Lung microvascular endothelial cell (primary cell): ENCODE measurements at places on chromosomes 11 and 22. TPM values are rescaled to one million over a fixed set of nuclear protein-coding genes. Genes with fewer than 3 reads are reported as not detected.

DNA sequence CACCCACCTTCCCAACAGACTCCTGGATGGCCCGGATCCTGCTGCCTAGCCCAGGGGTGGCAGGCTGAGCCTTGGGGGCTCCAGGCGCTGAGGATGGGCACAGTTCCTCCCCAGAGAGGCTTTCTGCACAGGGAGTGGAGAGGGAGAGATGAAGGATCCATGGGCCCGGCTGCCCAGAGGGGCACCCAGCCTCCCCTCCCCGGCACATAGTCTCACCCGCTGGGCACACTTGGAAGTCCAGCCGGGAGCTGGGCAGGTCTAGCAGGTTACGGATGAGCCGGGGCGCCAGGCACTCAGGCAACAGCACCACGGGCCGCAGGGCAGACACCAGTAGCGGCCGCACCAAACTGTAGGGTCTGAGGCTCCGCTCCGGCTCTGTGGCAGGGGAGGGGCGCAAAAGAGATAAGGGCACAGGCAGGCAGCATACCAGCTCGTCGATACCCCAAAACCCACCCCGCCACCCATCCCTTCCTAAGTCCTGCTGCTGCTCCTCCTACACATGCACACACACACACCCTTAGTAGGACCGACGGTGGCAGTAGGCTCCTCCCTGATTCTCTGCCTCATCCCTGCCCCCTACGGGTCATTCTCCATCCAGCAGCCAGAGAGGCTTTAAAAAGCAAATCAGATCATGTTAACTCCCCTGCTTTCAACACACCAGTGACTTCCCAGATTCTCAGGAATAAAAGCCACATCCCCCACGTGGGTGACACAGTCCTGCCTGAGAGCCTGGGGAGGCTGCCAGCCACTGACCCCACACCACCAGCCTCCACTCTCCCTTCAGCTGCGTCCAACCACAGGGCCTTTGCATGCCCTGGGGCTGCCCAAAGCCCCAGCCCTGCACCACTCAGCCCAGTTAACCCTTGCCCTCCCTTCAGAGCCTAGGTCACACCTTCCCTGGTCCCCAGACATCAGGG, 6.5 kb upstream of the MFNG start:
- peak; percentile 46 for DNase-seq

- no peak for DNase-seq
Measured at GRCh38 chr11:117420143-117420485, 92.5 kb downstream of the CEP164 start.

The SBF2 gene
- 26.6 and 50.8 TPM in 2 replicates for total RNA-seq

GRCh38 chr11:34846467-34846866, 69.7 kb downstream of the APIP start:
- DNase-seq: no peak

The OR8A1 gene
- total RNA-seq: under 0.01 TPM in 1 of 2 replicates, not detected in the other

GRCh38 chr11:2724104-2724503, 24.3 kb upstream of the KCNQ1OT1 start:
- no peak for DNase-seq

DNA sequence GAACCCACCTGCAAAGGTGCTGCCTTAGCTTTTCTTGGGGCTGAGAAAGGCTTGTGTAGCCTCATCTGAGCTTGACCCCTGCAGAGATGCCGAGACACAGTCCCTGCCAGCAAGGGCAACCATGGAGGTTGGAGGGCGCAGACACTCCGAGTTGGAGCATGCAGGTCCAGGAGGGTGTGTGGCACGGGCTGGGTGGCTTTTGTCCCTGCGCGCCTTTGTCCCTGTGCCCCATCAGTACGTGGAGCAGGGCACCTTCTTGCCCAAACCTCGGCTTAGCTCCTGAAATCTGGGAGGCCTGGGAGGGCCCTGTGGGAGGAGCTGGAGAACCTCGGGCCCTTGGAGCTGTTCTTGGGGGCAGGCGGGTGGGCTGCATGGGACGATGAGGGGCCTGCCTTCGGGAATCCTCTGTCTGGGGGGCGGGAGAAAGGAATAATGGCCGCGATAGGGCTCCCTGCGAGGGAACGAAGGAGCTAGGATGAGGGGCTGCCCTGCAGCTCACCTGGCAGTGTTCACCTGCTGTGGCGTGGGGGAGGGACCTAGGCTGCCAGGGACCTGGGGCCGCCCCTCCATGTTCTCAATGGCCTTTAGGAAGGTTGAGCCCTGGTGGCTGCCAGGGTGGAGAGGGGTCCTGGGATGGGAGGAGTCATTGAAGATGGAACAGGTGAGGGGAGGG, 3.4 kb downstream of the BRSK2 start:
- no peak for DNase-seq

The NCF4 gene
- total RNA-seq: not detected in 2 replicates

DNA sequence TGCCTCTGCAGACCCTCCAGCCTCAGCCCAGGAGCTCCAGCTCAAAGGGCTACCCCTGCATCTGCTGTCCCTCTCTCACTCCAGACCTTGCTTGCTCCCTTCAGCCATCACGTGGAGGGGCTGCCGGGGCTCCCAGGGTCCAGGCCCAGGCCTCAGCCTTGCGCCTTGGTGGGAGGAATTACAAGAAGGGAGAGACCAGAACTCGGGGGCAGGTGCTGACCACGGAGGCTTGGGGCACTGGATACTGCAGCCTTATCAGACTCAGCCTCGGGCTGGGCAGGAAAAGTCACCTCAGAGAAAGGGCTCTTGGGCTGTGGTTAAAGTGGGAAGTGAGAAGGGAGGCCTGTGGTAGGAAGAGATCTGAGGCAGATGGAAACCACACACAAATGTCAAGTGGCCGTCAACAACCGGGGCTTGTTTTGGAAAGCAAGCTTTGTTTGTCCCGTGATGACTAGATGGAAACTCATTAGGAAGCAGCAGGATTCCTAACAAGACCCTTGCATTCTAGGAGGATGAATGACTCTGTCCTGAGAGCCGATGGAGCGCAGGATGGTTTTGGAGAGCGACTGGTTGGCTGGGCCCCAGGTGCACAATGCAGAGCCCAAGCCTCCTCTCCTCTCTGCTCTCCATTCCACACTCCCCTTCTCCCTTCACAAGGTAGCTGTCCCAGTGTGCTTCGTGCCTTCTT, 1321.7 kb downstream of the TBC1D22A start:
- no peak for DNase-seq

GRCh38 chr11:128716661-128717210, 22.9 kb downstream of the FLI1 start:
- no peak for DNase-seq

The OR51S1 gene
- total RNA-seq: not detected in 2 replicates

DNA sequence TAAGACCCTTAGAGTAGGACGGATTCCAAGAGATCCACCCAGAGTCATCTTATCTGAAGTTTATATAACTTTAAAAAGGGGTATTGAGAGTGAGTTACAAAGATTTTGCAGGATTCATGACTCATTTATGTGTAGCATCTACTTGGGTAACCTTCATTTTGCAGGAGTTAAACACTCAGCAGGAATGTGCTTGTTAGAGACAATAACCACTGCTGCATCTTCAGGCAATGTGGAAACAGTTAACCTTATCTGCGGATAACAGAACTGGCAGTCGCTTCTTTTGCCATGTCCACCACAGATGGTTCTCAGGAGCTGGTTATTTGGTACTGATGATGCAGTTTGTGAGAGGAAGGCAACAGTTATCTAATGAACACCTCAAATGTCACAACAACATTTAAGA, 417.9 kb upstream of the DDI1 start:
- no peak for DNase-seq

The SRPRA gene
- 29.9 and 39.5 TPM in 2 replicates for total RNA-seq

GRCh38 chr22:17827466-17827865, 53.2 kb upstream of the BID start:
- peak; percentile 89 for DNase-seq

DNA sequence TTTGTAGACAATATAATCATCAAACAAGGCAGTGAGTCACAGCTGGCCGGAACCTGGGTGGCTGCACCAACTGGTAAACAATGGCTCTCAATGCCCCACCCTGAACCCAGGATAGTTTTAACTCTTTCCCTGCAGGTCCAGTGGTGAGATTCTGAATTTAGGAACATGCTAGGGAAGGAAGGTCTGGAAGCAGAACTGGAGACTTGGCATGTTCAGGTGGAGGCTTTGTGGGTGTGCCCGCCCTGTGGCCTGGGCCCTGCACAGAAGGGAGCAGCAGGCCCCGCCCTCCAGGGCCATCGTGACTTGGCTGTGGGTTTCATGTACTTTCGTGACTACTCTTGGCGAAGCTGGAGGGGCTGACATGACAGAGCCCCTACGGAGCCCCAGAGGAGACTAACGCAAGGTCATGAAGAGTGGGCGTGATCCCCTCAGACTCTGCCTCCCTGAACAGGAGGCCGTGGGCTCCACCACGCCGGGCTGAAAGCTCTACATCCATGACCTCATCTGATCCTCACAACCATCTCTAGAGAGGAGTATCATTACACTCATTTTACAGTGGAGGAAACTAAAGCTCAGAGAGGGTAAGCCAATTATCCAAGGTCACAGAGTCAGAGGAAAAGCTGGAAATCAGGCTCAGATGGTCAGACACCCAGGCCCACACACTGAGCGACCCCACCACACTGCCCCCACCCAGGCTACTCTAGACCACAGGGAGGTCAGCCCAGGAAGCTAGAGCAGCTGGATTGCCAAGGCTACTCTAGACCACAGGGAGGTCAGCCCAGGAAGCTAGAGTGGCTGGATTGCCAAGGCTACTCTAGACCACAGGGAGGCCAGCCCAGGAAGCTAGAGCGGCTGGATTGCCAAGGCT, 27.3 kb downstream of the MAFF start:
- DNase-seq: peak; percentile 75

The WNT7B gene
- total RNA-seq: not detected in 2 replicates

DNA sequence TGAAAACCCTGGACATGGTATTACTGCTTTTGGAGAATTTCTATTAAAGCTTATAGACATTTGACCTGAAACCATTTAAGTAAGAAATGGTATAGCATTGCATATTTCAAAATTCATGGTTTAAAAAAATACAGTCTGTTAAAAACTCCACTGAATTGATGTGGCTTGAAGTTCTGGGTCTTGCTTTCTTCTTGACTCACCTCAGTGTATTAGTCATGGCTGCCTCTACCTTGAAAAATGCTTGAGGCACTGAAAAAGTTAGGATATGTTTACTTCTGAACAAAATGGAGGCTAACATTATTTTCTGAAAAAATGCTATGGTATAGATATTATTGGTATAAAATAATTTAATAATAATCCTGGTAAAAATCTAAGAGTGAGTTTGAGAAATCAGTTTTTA, 349.2 kb downstream of the AASDHPPT start:
- DNase-seq: no peak

DNA sequence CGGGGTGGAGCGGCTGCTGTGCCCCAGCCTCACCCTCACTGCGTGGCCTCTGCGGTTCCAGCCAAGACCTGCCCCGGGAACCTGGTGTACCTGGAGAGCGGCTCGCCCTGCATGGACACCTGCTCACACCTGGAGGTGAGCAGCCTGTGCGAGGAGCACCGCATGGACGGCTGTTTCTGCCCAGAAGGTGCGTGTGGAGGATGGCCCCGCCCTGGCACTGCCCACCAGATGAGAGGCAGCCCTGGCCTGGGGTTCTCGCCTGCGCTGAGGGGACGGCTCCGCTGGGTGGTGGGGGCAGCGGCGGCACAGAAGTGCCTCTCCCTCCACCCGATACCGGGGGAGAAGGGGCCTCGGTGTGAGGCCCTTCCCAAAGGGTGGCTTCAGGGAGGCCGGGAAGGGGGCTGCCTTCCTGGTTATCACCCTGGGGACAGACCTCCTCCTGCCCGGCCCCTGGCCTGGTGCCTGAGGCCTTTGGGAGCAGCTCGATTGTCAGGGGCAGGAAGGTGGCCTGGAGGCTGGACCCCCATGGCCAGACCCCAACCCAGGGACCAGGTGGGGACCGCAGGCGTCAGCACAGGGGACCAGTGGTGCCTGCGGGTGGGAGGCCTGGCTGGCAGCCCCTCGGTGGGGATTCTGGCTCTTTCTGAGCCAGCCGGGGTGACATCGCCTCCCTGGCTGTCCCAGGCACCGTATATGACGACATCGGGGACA, 7.1 kb downstream of the MUC2 start:
- no peak for DNase-seq

- peak; percentile 77 for DNase-seq
Measured at GRCh38 chr11:66069715-66070603, at the start of gene PACS1. PACS1 (plus strand) TSS chr11:66070272; CDS start chr11:66070487, 215 bp downstream.

DNA sequence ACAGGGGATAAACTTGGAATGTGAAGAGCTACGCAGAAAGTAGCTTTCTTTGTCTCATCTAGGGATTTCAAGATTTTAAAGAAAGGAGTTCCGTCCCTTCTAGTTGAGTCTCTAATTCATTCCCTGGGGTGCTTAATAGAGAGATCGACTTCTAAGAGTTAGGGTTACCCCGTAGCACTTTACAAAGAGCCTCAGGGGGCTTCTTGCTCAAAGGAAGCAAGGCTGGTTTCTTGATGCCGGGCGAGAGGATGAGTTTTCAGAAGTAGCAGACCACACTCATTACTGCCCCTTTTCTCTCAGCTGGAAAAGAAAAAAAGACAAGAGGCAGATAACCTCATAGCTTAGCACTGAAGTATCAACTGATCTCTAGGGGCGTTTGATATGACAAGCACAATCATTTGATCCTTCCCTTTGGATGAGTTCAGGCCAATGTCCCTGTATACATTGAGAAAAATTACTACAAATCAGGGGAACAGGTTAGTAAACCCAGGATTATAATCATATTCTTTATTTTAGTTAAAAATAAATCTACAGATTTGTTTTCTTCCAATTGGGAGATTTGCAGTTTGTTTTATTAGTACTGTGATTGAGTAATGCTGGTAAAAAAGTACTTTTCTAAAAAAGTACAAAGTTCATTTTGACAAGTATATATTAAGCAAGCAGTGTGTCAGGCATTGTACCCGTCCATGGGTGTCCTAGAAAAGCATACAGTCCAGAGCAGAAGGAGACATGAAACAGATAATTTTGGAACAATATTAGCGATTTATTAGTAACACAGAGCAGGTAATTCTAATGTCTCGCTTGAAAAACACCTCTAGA, 18.7 kb downstream of the ELMOD1 start:
- no peak for DNase-seq

GRCh38 chr11:65806979-65807378, 20.1 kb downstream of the OVOL1 start:
- no peak for DNase-seq

The CRYBA4 gene
- total RNA-seq: not detected in 2 replicates

The KRTAP5-7 gene
- total RNA-seq: not detected in 2 replicates

DNA sequence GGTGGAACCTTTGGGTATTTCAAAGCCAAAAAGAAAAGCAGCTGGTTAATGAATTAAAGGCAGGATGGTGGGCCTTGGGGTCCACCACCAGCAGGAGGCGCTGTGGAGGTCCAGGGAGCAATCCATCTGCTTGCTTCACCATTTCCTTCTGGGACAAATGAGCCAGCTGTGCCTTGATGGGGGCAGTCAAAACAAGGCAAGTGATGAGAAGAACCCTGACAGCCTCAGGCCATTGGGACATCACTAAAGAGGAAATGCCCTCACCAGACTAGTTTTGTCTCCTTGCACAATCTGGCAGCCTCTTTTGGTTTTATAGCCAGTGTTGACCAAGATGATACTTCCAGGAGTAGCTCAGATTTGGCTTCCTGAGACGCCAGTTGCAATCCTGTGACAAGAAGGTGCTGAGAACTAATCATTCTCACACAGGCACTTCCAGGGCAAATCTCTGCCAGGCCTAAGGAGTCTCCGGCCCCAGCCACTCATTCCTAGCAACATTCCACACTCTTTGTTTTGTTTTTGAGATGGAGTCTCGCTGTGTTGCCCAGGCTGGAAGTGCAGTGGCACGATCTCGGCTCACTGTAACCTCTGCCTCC, 38.2 kb upstream of the WEE1 start:
- peak; percentile 74 for DNase-seq
